ENCODE measurements at places on chromosomes 7 and 10.

GRCh38 chr7:96303105-96303685, 18.7 kb downstream of the SLC25A13 start:
- no peak for DNase-seq

DNA sequence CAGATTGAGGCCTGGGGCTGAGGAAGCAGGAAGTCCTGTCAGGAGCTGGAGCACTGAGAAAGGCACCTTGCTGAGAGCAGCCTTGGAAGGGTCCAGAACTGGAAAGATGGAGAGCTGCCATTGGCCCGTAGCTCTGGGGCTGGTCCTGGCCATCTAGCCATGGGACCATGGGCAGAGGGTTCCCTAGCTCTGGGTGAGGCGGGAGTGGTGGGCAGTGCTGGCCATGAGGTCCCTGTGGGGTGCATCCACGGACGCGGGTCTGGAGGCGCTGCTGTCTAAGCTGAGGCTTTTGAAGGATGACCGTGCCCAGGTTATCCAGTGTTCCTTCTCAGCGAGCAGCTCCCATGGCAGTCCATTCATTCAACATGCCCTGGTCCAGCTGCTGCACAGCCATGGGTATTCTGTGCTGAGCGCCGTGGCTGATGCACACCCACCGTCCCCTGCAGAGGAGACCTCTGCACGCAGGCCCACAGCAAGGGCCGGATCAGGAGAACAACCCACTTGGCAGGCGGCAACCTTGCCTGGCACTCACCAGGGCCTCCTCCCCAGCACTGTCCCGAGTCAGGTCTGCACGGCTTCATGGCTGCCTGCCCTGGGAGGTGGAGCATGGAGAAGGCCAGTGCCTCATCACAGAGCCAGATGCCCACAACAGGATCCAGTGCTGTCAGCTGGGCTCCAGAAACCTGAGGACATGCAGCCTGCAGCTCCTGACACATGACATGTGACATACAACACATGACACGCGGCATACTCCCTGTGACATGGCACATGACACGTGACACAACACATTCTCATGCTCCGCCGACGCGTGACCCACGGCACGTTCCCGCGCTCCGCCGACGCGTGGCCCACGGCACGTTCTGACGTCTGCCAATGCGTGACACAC, 121.9 kb downstream of the INPP5A start:
- DNase-seq, result no peak

- no peak for DNase-seq
These were observed 57.3 kb upstream of the CAMK2B start for GRCh38 chr7:44382459-44383265.

DNA sequence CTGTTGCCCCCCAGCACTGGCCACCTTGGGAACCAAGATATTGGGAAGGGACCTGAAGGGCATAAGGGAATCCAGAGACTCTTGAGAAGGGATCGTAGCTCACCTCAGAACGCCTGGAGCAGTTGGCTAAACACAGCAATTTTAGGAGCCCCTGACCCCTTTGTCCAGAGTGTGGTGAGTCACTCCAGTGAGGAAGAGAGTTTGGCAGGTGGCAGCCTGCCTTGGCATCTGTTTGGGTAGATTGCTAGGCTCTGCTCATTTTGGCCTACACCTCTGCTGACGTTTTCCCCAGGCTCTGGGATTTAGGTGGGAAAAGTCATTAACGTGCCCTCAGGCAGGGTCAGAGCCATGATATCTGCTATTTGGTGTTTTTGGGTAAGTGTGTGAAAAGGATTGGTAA, 100.6 kb downstream of the GRB10 start:
- no peak for DNase-seq

- DNase-seq, result no peak
These were observed 6.2 kb upstream of the PIK3CG start for GRCh38 chr7:106858618-106859532.

DNA sequence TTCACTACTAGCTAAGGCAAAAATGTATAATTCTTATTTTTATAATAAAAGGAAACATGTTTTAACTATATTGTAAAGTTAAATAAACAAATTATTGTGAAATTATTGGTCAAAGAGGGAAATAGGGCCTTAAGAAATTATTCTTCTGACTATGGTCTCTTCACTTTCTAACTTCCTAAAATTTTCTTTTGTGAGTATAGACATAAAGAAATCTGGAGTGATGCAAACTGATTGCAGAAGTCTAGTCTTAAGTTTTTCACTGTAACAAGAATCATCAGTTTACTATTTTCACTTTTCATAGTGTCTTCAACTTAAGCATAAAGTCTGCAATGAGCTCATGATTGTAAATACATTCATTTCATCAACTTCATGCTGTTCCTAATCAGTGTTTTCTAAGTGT, 525.4 kb downstream of the TFEC start:
- no peak for DNase-seq

DNA sequence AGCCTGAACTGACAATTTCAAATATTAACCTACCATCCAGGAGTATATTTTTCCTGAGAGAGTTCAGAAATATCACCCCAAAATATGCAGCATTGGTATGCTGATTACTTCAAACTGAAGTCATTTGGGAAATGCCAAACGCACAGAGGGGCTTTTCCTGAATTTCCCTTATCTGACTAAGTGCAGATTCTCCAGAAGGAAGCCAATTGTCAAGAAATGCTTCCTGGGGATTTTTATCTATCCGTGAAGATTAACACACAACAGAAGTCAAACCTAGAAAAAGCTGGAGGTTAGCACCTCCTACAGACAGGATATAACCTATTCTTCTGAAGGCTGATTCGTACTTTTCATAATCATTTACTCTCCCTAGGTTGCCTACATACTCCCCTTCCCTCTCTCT, 91.0 kb downstream of the AKR1D1 start:
- no peak for DNase-seq

GRCh38 chr10:56585447-56586171, 224.6 kb upstream of the ZWINT start:
- DNase-seq, result no peak

DNA sequence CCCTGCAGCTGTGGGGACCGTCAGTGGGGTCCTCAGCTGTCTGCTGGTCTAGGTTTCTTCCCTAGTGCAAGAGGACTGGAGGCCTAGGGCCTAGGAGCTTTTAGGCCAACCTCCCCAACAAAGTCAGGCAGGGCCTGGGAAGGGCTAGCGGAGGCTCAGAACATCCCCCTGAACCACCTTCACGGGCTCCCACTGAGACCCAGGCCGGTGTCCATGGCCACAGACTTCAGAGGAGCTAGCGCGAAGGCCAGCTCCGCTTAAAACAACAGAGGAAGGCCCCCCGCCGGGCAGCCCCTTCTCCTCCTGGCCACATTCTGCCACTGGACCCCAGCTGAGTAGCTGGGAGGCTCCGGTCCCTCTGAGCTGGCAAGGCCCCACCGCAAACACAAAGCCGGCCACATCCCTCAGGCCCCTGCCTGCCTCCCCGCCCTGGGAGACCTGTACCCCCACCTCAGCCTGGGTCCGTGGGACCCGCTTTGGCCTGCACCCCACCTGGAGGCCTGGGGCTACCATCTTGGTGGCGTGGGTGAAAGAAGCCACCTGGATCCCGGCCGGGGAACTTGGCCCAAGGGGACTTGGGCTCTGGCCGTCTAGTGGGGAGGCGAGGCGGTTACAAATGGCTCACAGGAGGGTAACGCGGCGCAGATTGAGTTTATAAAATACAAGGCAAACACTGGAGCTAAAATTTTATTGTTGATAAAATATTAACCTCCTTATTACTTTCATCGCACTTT, 5.4 kb upstream of the UNCX start:
- no peak for DNase-seq

DNA sequence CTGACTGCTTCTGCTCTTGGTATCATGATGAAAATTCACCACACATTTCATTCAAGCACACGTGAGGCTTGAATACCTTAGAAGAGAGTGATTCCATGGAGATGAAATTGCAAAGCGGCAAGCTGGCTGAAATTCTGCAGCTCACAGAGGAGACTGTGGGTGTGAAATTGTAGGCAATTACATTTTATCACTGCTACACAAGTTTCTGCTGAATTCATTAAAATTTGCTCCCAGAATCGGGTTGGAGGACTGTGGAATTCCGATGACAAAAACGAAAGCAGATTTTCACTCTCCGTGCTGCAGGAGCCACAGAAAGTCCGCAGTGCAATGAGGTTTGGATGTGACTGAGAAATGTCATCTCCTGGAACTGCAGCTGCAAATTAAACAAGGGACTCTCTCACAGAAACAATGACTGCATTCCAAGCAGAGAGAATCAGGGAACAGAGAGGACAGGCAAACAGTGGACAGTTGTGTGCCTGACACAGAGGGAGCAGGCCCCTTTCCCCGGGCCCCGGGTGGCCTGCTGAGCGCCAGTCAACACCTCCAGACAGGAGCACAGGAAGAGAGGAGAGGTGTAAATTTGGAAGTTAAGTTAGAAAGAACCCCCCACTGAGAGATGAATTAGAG, 109.1 kb downstream of the C10orf90 start:
- DNase-seq, result no peak

DNA sequence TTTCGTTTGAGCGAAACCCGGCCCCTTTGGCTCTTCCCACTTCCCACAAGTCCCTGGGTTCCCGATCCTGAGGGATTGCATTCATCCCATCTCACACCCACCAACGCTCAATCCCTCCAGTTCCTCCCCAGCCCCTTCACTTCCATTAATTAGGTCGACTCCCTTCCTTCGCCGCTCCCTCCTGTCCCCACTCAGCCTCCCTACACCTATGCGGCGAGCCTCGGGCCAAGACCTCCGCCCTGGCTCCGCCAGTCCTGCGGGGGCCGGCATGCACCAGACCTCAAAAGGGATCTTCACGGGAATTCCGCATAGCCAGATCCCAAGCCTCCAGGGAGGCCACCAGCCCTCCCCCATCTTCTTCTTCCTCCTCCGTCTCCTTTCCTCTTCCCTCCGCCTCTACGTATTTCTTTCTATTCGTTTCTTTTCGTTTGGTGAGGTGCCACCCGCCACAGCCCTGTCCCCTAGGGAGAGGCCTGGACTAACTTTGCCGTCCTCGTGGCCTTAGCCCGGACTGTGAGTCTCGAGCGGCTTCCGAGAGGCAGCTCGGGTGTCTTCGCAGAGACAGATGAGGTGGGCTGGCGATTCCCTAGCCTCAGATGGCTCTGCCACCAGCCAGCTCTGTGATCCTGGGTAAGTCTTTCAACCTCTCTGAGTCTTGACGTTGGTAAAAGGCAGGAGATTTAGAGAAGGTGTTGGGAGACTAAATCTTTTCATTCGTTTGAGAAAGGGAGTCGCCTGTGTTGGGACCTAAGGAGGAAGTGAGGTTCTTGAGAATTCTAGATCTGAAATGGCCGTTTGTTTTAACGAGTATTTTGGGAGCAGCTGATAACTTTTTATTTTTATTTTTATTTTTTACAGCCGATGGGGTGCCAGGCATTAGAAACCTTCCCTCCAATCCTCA, 8.1 kb upstream of the LBX1 start:
- DNase-seq, result no peak

- DNase-seq, result no peak
These were observed 70.8 kb downstream of the SGMS1 start for GRCh38 chr10:50552771-50553535.

DNA sequence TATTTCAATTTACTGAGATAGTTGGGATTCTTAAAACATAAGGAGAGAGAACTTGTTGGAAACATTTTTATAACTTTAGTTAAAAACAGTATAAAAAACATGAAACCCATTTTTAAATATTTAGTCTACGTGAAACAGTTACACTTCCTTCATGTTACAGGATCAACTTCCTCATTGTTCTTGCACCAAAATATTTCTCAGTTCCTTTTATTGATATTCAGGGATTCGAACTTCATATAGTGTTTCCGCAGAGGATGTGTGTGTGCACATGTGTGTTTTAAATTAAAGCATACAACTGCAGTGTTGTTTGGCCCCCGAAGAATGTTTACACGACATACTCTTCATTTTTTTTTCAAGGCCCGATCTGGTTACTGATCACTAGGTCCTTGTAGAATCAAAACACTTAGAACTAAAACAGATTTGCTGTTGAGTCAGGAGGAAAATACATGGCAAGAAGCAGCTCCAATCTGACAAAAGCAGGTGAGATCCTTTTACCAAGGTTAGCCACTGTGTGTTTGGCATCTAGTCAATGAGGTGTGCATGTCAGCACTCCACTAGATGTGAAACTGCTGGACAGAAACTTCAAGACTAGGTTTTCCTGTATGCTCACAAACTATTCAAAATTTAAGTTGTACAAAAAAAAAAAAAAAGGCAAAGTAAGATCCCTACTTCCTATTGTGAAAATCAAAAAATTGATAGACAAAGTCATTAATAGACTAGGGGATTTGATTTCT, 60.4 kb downstream of the INSYN2A start:
- no peak for DNase-seq

- no peak for DNase-seq
These were observed 231.9 kb downstream of the MAD1L1 start for GRCh38 chr7:2000746-2001321.

DNA sequence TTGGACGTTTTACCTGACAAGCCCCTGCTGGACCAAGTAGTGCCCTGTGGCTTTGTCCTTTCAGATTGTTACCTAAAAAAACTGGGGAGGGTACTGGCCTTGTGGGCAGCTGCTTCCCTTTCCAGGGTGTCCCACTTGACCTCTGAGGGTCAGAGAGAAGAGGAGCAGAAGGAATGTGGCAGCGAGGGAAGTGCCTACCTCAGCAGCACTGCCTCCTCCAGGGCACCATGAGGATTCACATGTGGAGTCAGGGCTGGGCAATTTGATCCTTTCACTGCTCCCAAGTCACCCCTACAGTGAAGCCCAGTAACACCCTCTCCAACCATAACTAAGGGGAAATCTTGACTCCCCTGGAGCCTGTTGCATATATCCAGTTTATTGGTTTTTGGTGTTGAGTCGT, 64.6 kb downstream of the ITGB1 start:
- DNase-seq, result no peak
